ENCODE measurements at places on chromosomes 12 and 14.

GRCh38 chr12:66633676-66634075, 45.2 kb downstream of the GRIP1 start:
- no peak for DNase-seq

- DNase-seq: no peak
Measured at GRCh38 chr12:52745554-52745953, 31.6 kb downstream of the KRT76 start.

GRCh38 chr14:90661866-90662265, 154.4 kb downstream of the TTC7B start:
- DNase-seq: no peak

DNA sequence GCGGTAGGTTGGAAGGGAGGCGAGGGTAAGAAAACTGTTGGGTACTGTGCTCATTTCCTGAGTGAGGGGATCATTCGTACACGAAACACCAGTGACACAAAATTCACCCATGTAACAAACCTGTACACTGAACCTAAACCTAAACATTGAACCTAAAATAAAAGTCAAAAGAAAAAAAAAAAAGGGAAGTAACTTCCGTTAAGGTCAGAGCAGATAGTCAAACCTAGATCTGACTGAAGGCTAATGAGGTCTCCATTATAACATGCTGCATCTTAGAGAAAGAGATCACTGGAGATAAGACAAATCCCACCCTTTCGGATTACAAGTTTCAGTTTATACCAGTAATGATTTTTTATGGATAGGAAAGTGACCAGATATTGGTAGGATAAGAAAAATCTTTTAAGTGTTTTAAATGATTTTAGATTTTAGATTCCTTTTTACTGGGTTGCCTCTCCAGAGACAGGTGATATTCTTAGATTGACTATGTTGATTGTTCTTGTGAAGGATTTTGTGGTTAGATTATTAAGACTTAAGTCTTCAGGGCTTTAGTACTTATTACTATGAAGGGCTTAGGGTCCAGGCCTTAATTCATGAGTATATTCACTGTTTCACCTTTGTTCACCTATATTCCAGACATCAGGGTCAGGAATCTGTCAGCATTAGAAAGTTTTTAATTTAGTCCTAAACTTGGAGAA, 11.2 kb upstream of the NCKAP1L start:
- DNase-seq: no peak
